Suprapubic skin (tissue), 4 donors: ENCODE measurements at places on chromosomes 5 and 9. TPM values are rescaled to one million over a fixed set of nuclear protein-coding genes. Genes with fewer than 3 reads are reported as not detected.

SPATA24 gene
- 1.3 TPM for total RNA-seq

ROR2 gene
- total RNA-seq = 6.1 TPM

PCDHB12 gene
- 2.2 TPM for total RNA-seq

TRAF1 gene
- total RNA-seq = 5.4 TPM

SCGB3A2 gene
- total RNA-seq = not detected

KCNIP1 gene
- total RNA-seq = not detected

PCDHA9 gene
- 0.19 TPM for total RNA-seq

TLX3 gene
- not detected for total RNA-seq

- peaks cover 30% of the 10 kb centered on the region for H3K4me1 ChIP-seq
- DNase-seq = no peak
- H3K36me3 ChIP-seq = no peaks in the 10 kb centered on the region
- peak overlapping the region; percentile 95 for H3K27ac ChIP-seq
These were observed 6.7 kb downstream of the PTCH1 start for GRCh38 chr9:95509851-95510708.

DNA sequence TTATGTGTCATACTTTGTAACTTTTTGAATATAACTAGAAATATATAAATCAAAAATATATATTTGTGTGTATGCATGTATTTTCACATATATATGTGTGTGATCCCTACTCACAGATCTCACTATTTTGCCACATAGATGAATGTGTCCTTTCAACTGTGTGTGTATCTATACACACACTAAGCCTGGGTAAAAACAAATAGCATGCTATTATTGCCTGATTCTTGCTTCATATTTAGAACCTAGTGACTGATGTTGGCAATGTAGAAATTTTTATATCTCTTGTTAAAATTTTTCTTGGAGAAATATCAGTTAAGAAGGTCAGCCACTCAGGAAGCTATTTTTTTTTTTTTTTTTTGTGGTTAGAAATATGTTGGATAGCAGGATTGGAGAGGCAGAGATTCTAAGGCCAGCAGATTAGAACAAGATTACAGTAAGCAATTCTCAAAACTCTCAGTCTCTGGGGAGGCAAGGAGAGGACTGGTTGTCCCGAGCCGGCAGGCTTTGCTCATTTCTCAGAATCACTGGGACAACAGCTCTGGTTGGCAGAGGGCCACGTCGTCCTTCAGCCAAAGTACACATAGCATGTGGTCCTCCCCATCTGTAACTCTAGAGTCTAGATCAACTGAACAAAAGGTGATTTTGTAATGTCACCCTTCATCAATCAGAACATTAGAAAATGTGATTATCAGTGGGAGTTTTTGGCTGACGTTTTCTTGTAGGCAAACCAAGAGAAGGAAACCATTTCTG, 19.7 kb downstream of the C6 start:
- H3K27me3 ChIP-seq = no peaks in the 10 kb centered on the region
- H3K4me3 ChIP-seq = no peak overlapping the region
- peak; percentile 98 for DNase-seq
- H3K27ac ChIP-seq = peak overlapping the region; percentile 60

DNA sequence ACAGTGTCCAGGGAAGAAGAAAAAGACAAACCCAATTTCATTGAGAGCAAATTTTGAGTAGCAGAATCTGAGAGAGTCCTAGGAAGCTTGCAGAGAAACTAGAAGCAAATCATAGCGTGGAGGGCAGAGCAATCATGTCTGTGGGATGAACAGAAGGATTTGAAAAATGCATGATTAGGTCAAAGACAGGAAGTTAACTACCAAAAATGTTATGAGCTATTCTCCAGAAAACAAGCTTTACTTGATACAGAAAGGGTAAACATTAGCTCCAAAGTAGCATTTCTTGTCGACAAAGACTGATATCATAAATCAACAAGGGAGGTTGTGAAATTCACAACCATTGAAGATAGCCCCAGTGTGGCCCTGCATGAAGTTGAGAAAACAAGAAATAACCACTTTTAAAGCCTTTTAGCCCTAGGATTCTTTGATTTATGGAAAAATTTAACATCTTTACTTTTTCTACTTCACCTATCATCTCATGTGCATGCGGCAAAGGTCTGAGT, 97.7 kb upstream of the MEGF10 start:
- no peak overlapping the region for H3K27ac ChIP-seq
- DNase-seq = no peak
- no peaks in the 10 kb centered on the region for H3K27me3 ChIP-seq
- H3K36me3 ChIP-seq = no peaks in the 10 kb centered on the region

DNA sequence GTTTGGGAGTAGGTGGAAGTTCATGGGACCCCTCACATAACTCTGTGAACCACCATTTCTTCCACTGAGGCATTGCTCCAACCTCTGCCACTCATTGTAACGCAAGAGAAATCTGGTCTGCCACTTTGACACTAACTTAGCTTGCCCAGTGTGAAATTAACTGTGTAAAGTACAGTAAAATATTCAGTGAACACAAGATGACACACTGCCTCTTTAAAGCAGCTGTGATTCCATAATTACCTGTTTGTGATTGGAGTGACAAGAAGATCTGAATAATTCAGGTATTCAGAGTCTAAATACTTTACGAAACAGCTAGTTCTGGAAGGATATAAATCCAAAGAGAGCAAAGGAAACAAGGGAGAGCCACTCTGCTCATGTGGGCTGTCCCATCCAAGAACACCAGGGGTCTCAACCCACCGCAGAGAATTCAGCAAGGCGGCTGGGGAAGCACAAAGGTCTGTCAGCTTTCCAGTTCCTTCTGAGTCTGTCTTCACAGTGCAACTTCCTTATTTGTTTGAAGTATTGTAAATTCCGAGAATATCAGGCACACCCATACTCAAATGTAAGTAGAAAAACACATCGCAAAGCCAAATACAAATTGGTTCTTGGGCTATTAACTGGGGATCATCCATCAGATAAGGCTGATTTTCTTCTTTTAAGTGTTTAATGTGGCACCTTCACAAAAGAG, 86.9 kb downstream of the GNAQ start:
- no peak for DNase-seq
- H3K4me1 ChIP-seq = peaks cover 50% of the 10 kb centered on the region
- H3K4me3 ChIP-seq = no peak overlapping the region

DNA sequence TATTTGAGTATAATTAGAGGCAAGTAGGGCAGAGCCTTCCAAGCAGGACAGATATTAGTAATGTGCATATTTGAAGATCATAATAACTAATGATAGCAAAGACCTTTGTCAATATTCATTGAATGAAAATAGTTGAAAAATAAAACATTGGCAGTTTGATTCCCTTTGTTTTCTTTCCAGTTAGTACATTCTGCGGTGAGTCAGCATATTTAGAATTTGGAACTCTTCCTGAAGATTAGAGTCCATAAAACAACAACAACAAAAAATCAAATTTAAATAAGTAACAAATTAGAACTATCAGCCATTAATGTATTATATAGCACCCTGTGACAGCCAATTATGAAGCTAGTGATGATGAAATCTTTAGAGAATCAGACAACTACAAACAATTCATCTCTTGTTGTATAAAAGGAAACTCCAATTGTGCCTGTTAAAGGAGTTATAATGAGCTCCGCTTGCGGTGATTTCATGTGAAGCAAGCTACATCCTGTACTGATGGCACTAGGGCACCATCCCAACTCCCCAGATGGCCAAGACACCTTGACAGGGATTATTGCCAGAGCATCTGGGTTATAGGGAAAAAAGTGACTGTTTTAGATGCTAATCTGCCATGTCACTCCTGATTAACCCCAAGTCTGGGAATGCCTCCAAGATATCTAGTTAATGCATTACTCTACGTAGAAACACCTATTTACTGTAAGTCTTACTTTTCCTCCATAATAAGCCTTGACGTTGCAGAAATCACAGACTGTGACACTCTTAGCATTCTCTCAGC, 6.8 kb downstream of the IFNA8 start:
- H3K27ac ChIP-seq = no peak overlapping the region
- no peak overlapping the region for H3K4me3 ChIP-seq
- no peaks in the 10 kb centered on the region for H3K27me3 ChIP-seq

GRCh38 chr5:16679863-16680262, 63.1 kb upstream of the RETREG1 start:
- no peak overlapping the region for H3K4me3 ChIP-seq
- H3K4me1 ChIP-seq = peaks cover 3% of the 10 kb centered on the region
- no peaks in the 10 kb centered on the region for H3K27me3 ChIP-seq
- peaks cover 75% of the 10 kb centered on the region for H3K36me3 ChIP-seq
- H3K27ac ChIP-seq = no peak overlapping the region

DNA sequence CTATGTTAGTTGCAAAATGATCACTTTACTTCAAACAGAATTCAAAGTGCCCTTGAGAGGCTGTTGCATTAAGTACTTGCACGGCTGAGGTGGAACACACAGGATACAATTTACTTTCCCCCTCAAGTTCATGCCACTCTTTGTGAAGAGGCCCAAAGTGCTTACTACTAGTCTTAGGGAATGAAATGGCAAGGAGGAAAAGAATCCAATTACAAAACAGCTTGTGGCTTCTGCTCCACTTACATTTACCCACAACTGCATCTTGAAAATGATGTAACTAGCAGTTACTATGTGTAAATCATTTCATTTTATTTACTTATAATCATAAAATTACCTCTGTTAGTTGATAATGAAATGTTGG, 14.6 kb downstream of the FOXD1 start:
- H3K4me3 ChIP-seq = no peak overlapping the region
- DNase-seq = no peak
- no peak overlapping the region for H3K27ac ChIP-seq
- peaks cover 96% of the 10 kb centered on the region for H3K27me3 ChIP-seq

DNA sequence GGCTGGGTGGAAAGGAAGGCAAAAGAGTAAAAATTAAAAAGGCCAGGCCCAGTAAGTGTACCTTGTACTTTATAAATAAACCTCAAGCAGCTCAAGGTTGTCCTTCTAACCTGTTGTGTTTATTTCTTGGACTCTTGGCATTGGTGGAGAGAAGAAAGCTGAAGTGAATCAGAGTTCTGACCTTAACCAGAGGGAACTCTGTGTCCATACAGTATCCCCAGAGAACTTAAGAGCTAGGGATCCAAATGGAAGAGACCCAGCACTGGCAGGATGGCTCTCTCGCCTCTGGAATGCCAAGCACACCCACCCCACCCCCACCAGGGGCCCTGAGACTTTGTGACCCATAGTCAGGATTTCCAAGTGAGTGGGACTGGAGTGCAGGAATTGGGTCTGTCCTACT, 14.2 kb downstream of the NUDT2 start:
- peaks cover 14% of the 10 kb centered on the region for H3K4me1 ChIP-seq
- peak overlapping the region; percentile 47 for H3K27ac ChIP-seq
- no peak overlapping the region for H3K4me3 ChIP-seq
- DNase-seq = no peak
- no peaks in the 10 kb centered on the region for H3K27me3 ChIP-seq

GRCh38 chr5:35188031-35188457, 42.2 kb downstream of the PRLR start:
- no peaks in the 10 kb centered on the region for H3K27me3 ChIP-seq
- DNase-seq = no peak
- no peak overlapping the region for H3K4me3 ChIP-seq
- no peak overlapping the region for H3K27ac ChIP-seq

- no peak overlapping the region for H3K27ac ChIP-seq
- no peaks in the 10 kb centered on the region for H3K27me3 ChIP-seq
- no peaks in the 10 kb centered on the region for H3K4me1 ChIP-seq
- no peaks in the 10 kb centered on the region for H3K36me3 ChIP-seq
- H3K4me3 ChIP-seq = no peak overlapping the region
- no peak for DNase-seq
These were observed 137.8 kb downstream of the MEF2C start for GRCh38 chr5:88745093-88745696.

DNA sequence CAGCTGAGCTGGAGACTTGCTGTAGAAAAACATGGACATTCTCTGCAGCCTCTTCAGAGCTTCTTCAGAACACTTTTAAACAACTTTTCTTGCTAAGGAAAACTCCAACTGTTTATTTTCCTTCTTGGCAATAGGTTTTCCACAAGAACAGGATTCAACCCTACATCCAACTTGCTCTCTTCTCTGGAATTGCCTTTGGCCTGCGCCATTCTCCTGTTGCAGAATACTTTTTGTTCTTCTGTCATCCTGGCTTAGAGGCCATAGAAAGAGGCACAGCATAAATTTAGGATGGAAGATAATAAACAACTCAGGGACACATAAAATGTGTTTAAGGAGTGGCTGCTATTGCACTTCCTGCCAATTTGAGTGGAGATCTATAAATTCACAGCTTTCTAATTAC, 54.7 kb upstream of the ICE1 start:
- no peaks in the 10 kb centered on the region for H3K36me3 ChIP-seq
- H3K27ac ChIP-seq = no peak overlapping the region
- no peaks in the 10 kb centered on the region for H3K4me1 ChIP-seq
- no peak overlapping the region for H3K4me3 ChIP-seq

GRCh38 chr9:131365546-131365945, 28.3 kb upstream of the PRRC2B start:
- peaks cover 40% of the 10 kb centered on the region for H3K4me1 ChIP-seq
- DNase-seq = no peak
- H3K27me3 ChIP-seq = no peaks in the 10 kb centered on the region
- no peaks in the 10 kb centered on the region for H3K36me3 ChIP-seq
- H3K4me3 ChIP-seq = no peak overlapping the region

GRCh38 chr9:16207161-16207560, 654.3 kb downstream of the CCDC171 start:
- no peaks in the 10 kb centered on the region for H3K27me3 ChIP-seq
- H3K27ac ChIP-seq = no peak overlapping the region

DNA sequence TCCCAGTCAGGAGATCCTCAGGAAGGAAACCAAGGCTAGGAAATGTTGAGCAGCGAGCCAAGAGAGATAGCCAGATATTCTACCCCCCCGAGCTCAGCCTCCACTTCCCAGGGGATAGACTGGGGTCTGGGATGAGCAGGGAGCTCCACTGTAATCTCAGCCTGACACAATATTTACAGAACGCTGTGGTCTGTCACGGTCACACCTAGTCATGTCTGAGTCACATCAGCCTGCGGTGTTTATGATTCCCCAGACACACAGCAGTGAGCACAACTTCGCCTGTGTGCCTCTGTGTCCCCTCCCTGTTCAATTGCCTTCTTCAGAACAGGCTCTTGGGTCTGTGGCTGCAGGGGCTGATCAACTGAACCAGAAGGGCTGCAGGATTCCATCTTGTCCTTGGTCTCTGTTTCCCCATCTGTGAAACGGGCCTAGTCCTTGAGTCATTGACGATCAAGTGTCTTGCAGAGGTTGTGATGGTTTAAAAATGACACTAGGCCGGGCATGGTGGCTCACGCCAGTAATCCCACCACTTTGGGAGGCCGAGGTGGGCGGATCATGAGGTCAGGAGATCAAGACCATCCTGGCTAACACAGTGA, 8.6 kb upstream of the PRRX2 start:
- H3K27me3 ChIP-seq = no peaks in the 10 kb centered on the region
- H3K36me3 ChIP-seq = no peaks in the 10 kb centered on the region
- peaks cover 5% of the 10 kb centered on the region for H3K4me1 ChIP-seq

GRCh38 chr9:108039493-108039892, 549.9 kb upstream of the KLF4 start:
- H3K36me3 ChIP-seq = no peaks in the 10 kb centered on the region
- no peaks in the 10 kb centered on the region for H3K27me3 ChIP-seq
- DNase-seq = no peak
- peaks cover 18% of the 10 kb centered on the region for H3K4me1 ChIP-seq
- H3K4me3 ChIP-seq = no peak overlapping the region
- H3K27ac ChIP-seq = no peak overlapping the region

- no peak overlapping the region for H3K4me3 ChIP-seq
- no peaks in the 10 kb centered on the region for H3K4me1 ChIP-seq
- H3K36me3 ChIP-seq = no peaks in the 10 kb centered on the region
- no peaks in the 10 kb centered on the region for H3K27me3 ChIP-seq
These were observed 85.8 kb downstream of the CYFIP2 start for GRCh38 chr5:157351802-157352092.
